NCI-H1694 (cell line): ENCODE measurements at places on chromosomes 12 and 14.

- no peak for DNase-seq
These were observed 43.9 kb upstream of the GNPNAT1 start for GRCh38 chr14:52835122-52835903.

- no peak for DNase-seq
These were observed 24.4 kb downstream of the SYNE3 start for GRCh38 chr14:95491936-95492608.

DNA sequence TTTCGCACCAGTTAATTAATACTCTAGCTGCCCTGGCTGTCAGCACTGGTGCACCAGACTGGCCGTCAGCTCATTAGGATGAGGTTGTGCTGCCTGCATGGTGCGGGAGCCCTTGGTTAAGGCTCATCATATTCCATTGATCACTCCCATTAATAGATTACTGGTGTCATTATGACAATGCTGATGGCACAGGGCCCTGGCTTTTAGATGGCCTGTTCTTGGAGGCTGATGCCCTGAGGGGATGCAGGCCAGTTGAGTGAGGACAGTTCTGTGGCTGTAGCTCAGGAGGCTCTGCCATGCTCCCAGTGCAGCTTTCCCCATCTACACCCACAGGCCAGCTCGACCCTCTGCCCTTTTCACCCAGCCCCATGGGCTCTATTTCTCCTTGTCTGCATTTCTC, 126.6 kb downstream of the PRMT8 start:
- DNase-seq = no peak

DNA sequence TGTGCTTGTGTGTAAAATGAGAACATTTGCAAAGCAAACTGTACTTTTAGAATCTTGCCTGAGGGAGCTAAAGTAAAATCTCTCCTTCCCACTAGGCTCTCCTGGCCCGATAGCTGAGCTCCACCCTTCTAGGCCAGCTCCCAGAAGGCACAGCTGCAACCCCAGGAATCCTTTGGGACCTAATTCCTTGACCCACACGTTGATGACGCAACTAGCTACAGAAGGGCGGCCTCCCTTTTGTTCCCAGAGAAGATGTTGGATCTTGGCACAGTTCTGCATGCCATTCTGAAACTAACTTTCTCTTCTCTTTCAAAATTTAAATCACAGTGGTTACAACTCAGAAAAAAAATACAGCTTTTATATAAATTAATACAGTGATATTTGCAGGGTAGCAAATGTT, 268.1 kb downstream of the EGLN3 start:
- DNase-seq = no peak

DNA sequence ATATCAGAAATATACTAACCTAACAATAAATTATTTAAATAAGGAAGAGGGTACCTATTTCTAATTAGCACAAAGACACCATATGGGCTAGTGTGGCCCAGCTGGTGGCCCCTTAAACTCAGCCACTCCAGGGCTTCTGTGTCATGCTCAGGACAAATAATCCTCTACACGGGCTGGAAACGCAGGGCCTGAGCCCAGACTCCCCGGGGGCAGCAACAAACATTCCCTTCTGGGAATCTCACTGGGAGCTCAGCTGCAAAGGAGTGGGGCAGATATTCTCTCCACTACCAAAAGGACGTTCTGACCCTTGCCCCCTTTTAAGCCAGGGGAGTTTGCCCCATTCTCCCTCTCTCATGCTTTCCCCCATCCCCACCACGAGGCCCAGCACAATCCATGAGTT, 43.7 kb upstream of the ELK3 start:
- DNase-seq = no peak

DNA sequence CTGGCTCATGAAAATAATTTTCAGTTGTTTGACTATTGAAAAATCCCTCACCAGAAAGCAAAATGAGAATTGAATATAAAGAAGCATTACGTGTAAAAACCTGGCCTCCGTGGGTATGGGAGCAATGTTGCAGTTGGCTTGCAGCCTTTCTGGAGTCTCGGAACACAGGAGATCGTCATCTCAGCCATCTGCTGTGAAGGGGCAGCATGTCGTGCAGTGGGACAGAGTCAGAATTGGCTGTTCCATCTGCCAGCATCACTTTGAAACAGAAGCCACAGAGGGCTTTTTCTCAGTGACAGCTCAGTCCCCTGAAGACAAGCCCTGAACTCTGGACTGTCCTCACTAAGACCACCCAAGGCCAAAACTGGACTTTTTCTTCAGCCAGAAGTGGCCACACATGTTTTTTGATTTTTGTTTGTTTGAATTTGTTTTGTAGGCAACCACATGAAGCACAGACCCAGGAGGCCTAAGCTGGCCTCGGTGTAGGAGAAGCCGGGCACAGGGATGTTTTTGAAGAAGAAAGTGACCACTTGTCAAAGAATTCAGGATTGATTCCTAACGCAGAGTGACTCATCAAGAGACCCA, 170.8 kb upstream of the DYRK2 start:
- DNase-seq = peak; percentile 87

GRCh38 chr12:100473050-100473715, 483 bp upstream of the NR1H4 start:
- no peak for DNase-seq

GRCh38 chr12:188910-189621, 24.9 kb downstream of the SLC6A12 start:
- DNase-seq = peak; percentile 36

GRCh38 chr14:95015046-95015445, 142.3 kb downstream of the DICER1 start:
- DNase-seq = no peak

- no peak for DNase-seq
These were observed 62.6 kb upstream of the VASH1 start for GRCh38 chr14:76698631-76699030.

- peak; percentile 14 for DNase-seq
These were observed 1059.8 kb downstream of the TMEM121 start for GRCh38 chr14:106586098-106586704.

- no peak for DNase-seq
These were observed 149.0 kb downstream of the EFCAB11 start for GRCh38 chr14:89805501-89805900.

DNA sequence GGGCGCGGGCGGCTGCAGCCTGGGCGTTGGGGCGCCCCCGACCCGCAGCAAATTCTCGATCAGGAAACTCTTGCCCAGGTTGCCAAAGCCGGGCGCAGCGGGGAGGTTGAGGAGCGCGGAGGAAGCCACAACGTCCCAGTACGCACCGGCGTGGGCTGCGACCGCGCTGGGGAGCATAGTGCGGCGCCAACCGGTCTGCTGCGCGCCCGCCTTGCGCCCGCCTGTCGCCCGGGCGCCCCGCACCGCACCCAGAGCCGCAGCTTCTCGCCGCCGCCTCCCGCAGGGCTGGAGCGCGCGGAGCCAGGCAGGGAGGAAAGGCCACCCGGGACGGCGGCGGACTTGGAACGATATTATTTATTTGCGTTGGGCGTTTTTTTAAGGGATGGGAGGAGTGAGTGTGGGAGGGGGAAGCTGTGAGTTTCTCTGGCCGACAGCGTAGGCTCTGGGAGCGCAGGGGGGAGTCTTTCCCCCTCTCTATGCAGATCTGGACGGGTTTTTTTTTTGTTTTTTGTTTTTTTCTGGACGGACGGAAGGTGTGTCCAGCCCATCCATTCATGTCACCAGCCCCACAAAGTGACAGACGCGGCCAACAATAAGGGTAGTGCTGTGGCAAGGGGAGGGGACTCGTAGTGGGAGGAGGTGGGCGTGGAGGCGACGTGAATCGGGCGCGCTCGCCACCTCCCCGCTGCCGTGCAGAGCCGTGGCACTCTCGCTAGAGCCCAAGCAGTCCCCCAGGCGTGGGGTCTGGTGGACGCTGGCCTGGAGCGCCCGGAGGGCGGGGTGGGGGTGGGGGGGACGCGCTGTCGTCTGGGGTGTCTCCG, at the start of gene DBX2:
TSS of gene DBX2 (minus strand) at position 349 of the 821 bp plus-strand sequence. CDS start at position 177, 172 bp downstream.
- peak; percentile 24 for DNase-seq

DNA sequence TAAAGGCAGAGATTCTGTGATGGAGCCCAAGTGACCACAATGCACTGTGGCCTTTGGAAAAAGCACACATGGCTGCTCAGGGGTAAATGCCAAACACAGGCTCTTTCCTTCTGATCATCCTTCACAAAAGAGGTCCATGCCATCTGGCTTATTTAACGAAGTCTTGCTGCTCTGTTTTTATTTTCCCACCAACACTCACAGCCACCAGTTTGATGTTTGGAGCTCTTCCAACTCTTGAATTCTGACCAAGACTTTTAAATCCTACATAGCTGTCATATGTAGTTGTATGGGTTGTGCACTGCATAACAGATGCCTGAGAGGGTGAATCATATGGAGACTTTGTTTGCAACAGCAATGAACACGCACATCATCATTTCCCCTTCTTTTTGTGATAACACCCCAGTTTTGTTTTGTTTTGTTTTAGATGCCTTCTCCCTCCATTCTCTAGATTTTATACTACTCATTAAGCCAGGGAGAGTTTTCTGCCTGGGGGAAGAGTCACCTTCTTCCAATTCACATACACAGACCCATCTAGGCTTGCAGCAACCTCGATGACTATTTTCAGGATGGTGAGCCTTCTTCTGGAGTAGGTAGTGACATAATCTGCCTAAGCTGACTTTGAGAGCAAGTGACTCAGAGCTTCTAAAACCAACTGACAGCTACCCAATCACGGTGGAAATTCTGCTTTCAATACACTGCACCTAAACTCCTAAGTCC, 145.2 kb upstream of the WSCD2 start:
- DNase-seq = peak; percentile 84

DNA sequence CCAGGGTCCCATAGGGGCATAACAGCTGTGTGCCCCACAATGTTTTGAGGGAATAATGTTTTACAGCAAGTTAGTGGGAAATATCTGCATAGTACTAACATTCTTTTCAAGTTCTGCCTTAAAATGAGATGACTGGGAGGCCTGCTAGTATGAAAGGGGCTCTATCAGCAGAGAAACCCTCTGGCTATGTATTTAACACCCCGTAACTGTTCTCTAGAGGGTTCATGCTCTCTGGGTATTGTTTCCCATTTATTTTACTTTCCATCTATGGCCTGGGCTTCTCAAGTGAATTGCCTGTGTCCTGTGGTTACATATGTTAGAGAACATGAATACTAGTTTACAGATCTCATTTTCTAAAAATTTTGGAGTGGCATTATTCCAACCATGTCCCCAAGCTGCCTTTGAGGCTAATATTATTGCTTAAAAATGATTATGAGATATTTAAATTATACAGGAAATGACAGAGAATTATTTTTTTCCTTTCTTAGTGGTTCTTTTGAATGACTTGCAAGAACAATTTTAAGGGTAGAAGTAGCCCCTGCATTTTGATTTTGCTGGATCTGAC, 37.5 kb downstream of the GNG2 start:
- DNase-seq = no peak

GRCh38 chr12:614411-614970, 48.8 kb downstream of the NINJ2 start:
- DNase-seq = peak; percentile 44

- DNase-seq = no peak
These were observed 359.9 kb downstream of the NRXN3 start for GRCh38 chr14:78530078-78530477.

GRCh38 chr14:97719931-97720330, 922.7 kb downstream of the VRK1 start:
- no peak for DNase-seq

- DNase-seq = peak; percentile 94
These were observed 185.0 kb upstream of the NRXN3 start for GRCh38 chr14:77985211-77985615.

GRCh38 chr14:77543637-77544334, 45.2 kb upstream of the ISM2 start:
- DNase-seq = no peak

DNA sequence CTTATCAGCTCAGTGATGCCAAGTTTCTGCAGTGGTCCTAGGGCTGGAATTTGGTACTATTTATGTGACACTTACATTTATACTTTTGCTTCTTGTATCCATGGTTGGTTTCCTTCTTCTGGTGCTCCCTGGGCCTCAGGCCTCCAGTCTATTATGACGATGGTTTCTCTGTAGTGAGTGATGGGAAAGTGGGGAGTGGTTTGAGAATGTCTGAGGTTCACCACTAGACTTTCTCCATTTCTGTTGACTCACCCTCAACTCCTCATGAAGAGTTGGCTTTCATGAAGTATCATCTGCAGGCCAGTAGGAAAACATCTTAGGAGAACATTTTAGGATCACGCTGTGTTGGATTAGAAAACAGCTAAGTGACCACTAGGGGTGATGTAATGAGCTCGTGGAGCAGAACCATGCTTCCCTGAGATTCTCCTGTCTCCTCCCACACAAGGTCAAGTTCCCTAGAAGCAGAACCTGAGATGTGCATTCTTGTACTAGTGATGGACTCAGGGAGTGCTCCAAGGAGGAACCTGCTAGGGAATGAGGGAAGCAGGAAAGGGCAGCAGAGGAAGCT, 32.1 kb downstream of the RPH3A start:
- DNase-seq = no peak

- no peak for DNase-seq
These were observed 1569.0 kb upstream of the FLRT2 start for GRCh38 chr14:83960832-83961512.

GRCh38 chr12:1984759-1985158, 19.5 kb downstream of the DCP1B start:
- DNase-seq = no peak

GRCh38 chr12:109433618-109434017, 43.5 kb downstream of the KCTD10 start:
- no peak for DNase-seq

- no peak for DNase-seq
These were observed 47.6 kb upstream of the RBM19 start for GRCh38 chr12:114013575-114014345.
